Cardiac septum (tissue), 1 donor: ENCODE measurements at places on chromosomes 12 and 14. TPM values are rescaled to one million over a fixed set of nuclear protein-coding genes. Genes with fewer than 3 reads are reported as not detected.

IQSEC3 gene
- 0.86 TPM for total RNA-seq

OAS3 gene
- total RNA-seq = 6.4 TPM

PTPRB gene
- 28.9 TPM for total RNA-seq

IAPP gene
- total RNA-seq = not detected

GAS2L3 gene
- 2.8 TPM for total RNA-seq

PTCSC3 gene
- not detected for total RNA-seq

ADCK1 gene
- total RNA-seq = 7.2 TPM

CLEC6A gene
- total RNA-seq = not detected

SCFD1 gene
- total RNA-seq = 47.9 TPM

WIF1 gene
- 0.13 TPM for total RNA-seq

KRT83 gene
- not detected for total RNA-seq

TAS2R10 gene
- 0.30 TPM for total RNA-seq

DLK1 gene
- 1.2 TPM for total RNA-seq

LRP1-AS gene
- not detected for total RNA-seq

TESPA1 gene
- total RNA-seq = 0.65 TPM

DYRK2 gene
- 56.0 TPM for total RNA-seq

KRT6C gene
- total RNA-seq = not detected

TCL1B gene
- not detected for total RNA-seq

TMCC3 gene
- 2.3 TPM for total RNA-seq

GNS gene
- total RNA-seq = 86.6 TPM

TSHR gene
- not detected for total RNA-seq

VEZT gene
- 77.4 TPM for total RNA-seq

SIX1 gene
- total RNA-seq = 0.89 TPM

TAS2R20 gene
- 1.3 TPM for total RNA-seq

RNASE1 gene
- total RNA-seq = 171 TPM

RDH12 gene
- not detected for total RNA-seq

MMP19 gene
- total RNA-seq = 1.6 TPM

RERGL gene
- total RNA-seq = 0.97 TPM

CEP170B gene
- 19.2 TPM for total RNA-seq

ARHGDIB gene
- 45.1 TPM for total RNA-seq

ANHX gene
- not detected for total RNA-seq

GPX2 gene
- total RNA-seq = not detected

BEGAIN gene
- total RNA-seq = 1.2 TPM

AQP6 gene
- not detected for total RNA-seq

WNT1 gene
- not detected for total RNA-seq

C1S gene
- 69.0 TPM for total RNA-seq

PRH2 gene
- not detected for total RNA-seq

CGRRF1 gene
- total RNA-seq = 17.0 TPM

TMEM119 gene
- total RNA-seq = 3.4 TPM

ABHD12B gene
- total RNA-seq = not detected

GPR65 gene
- total RNA-seq = 0.57 TPM

DRAM1 gene
- 5.4 TPM for total RNA-seq

SMCO2 gene
- 0.38 TPM for total RNA-seq

TMEM229B gene
- 1.6 TPM for total RNA-seq

KCTD10 gene
- 42.3 TPM for total RNA-seq

PLEKHG3 gene
- total RNA-seq = 22.5 TPM

PZP gene
- total RNA-seq = 0.46 TPM

KRT2 gene
- total RNA-seq = not detected
